ENCODE measurements at places on chromosomes 7 and 10.

- no peak for DNase-seq
Observed at GRCh38 chr7:1290026-1290678, 57.5 kb downstream of the UNCX start.

DNA sequence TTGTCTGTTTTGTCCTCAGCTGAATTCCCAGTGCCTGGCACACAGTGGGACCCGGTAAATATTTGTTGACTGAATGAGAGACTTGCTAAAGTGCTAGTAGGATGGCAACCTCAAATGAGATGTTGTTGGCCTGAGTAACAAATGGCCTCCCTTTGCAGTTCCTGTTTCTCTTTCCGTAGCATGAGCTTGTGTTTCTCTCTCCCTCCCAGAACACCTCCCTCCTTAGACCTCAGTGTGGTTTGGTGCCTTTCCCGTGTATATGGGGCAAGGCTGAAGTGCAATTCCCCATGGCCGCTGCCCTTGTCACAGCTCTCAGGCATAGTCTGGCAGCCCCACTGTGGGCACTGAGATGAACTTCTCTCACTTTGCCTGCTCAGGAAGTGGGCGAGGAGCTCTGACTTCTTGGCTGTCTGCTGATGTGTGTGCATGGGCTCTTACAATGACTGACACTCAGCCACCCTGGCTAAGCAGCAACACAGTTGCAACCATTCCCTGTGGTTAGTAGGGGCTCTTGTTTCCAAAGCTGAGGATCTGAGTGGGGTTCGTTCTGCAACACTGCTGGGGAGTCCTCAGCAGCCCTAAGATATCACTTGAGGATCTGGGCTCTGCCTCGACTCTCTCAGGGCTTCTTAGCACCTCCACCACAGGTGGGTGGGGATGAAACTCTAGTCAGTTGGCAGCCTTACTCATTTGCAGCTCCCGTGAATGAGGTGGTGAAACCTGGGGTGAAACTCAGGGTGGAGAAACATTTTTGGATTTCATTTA lies 136.1 kb downstream of the ICA1 start:
- DNase-seq: peak; percentile 70

DNA sequence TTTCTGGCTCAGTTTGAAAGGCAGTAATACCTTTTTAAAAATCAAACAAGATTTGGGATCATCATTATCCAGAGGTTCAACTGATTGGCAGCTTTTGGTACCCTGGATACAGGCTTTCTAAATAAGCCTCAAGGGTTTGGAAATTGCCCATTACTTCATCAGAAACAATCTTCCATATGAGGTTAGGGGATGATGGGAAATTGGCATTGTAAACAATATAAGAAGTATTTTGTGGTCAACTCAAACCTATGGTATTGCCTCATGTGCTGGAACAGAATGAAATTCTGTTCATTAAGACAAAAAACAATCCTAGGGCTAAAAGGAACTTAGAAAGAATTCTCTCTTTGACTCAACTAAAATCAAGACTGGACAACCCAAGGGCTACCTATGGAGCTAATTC lies 92.6 kb upstream of the HECTD2 start:
- no peak for DNase-seq

- no peak for DNase-seq
Observed at GRCh38 chr10:110865809-110866482, 5.8 kb upstream of the PDCD4 start.

- no peak for DNase-seq
Observed at GRCh38 chr7:141550386-141551093, 670 bp upstream of the AGK start.

- no peak for DNase-seq
Observed at GRCh38 chr7:73354821-73355220, 26.9 kb downstream of the FKBP6 start.

- DNase-seq: no peak
Observed at GRCh38 chr10:11454160-11454559, 157.3 kb downstream of the USP6NL start.

GRCh38 chr7:22182149-22182548 lies 174.8 kb downstream of the RAPGEF5 start:
- DNase-seq: no peak

- no peak for DNase-seq
Observed at GRCh38 chr7:1899196-1899595, 229.1 kb downstream of the ELFN1 start.
